ENCODE measurements at places on chromosomes 5 and 9.

DNA sequence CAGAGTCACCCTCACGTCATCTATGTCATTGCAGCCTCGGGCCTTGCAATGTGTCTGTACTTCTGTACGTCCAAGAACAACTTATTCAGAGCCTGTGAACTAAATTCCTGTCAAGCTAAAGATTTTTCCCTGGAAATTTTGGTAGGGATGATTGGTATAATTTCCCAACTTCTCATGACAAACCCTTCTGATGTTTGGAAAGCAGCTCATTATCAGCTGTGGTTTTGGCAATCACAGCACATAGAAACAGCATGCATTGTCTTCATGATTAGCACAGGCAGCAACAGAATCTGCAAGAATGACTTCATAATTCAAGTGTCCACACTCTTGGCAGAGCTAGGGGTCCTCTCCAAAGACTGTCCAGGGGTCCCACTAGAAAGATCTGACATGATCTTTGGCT, 49.5 kb downstream of the APBA1 start:
- no peak for DNase-seq

GRCh38 chr5:57681942-57682341, 199.3 kb upstream of the ACTBL2 start:
- DNase-seq: no peak

DNA sequence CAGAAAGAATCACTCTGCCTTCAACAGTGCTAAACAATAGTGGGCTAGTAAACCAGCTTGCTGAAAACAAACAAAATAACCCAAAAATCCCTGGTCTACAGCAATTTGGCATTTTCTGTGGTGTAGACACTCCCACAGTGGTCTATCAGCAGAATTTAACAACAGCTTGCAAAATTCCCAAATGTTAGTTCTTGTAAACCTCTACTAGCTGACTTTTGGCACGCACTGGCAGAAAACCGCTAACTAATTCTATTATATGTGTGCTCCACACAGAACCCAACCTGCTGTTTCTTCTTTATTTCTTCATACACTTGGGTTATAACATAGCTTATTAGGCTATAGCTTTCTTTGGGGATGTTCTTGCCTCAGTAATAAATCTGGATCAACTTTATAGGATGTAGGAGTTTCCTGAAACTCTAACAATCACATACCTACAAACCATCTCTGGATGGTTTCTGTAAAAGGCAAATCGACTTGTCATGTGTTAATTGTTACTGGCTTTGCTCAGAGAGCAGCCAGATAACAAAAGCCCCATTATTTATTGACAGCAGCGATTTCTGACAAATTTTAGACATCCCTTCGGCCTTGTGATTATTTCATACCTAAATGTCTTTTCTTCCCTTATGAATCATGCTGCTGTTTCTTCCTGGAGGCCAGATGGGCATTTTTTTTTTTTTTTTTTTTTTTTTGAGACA, 82.7 kb upstream of the NAA35 start:
- no peak for DNase-seq

DNA sequence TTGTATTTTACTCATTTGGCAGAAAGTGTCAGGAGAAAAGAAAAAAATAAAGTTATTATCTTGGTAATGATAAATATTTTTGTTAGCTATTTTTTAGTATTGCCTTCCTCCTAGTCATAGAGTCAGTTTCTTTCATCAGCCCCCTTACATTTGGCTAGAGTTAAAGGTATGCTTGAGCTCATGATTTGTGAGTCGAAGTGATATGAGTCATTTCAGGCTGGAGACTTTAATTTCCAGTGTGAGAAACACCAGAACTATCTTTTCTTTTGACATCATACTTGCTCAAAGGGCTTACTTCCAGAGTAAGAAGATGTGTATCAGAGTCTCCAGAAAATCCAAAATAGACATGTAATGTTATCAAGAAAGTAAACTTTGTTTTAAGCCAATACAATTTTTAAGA, 746.7 kb upstream of the TYRP1 start:
- no peak for DNase-seq

DNA sequence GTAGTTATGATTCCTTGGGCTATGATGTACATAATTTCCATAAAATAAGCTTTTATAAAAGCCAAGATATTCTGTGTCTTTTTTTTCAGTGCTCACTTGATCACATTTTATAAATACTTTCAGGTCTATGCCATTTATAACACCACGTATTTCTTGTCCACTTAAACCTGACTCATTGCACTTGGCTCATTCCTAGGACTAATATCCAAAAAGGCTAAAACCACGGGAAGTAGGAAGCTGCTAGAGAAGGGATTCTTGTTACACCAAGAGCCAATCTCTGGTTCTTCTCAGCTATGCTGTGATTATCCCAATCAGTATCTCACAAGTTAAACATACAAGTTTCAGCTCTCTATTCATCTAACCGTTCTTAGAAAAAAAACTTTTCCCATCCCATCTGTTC, 80.4 kb upstream of the CDH6 start:
- no peak for DNase-seq

DNA sequence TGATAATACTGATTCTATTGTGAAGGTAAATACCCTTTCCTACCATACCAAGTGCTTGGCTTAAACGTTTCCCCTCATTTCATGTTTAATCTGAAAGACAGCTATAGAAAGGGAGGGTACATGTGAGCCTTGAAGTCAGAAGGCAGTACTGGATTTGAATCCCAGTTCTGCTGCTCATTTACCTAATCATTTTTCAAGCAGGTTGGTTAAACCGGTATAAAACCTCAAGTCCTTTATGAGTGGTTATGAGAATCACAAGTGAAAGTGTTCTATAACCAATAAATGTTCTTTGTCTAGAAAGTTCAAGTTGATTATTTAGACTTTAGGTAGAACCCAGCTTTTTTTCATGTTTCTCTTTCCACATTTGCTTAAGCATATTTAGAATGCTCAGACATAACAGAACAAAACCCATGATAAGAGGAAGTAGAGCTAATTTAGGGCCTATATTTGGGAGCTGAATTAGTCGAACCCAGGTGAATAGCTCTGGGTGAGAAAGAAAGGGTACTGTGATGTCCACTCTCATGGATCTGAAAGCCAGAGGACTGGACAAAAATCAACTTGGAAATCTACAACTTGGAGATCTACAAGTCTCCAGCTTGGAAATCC, 29.7 kb upstream of the F2RL2 start:
- DNase-seq: no peak

DNA sequence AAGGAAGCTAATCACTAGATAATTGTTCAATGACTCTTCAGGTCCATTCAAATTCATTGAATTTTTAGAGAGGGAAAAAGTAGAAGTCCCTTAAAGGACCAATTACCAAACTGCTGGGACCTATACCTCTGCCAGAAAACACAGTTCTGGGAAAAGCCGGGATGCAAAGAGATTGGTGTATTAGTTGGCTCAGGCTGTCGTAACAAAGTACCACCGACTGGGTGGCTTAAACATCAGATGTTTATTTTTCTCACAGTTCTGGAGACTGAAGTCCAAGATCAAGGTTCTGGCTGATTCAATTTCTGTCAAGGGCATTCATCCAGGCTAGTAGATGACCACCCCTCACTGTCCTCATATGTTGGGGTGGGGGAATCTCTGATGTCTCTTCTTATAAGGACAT, 177.1 kb upstream of the FSTL4 start:
- no peak for DNase-seq

GRCh38 chr5:90845723-90846554, 287.3 kb downstream of the ADGRV1 start:
- DNase-seq: no peak

GRCh38 chr9:96618209-96619123, 1.2 kb downstream of the CDC14B start:
- peak; percentile 61 for DNase-seq

DNA sequence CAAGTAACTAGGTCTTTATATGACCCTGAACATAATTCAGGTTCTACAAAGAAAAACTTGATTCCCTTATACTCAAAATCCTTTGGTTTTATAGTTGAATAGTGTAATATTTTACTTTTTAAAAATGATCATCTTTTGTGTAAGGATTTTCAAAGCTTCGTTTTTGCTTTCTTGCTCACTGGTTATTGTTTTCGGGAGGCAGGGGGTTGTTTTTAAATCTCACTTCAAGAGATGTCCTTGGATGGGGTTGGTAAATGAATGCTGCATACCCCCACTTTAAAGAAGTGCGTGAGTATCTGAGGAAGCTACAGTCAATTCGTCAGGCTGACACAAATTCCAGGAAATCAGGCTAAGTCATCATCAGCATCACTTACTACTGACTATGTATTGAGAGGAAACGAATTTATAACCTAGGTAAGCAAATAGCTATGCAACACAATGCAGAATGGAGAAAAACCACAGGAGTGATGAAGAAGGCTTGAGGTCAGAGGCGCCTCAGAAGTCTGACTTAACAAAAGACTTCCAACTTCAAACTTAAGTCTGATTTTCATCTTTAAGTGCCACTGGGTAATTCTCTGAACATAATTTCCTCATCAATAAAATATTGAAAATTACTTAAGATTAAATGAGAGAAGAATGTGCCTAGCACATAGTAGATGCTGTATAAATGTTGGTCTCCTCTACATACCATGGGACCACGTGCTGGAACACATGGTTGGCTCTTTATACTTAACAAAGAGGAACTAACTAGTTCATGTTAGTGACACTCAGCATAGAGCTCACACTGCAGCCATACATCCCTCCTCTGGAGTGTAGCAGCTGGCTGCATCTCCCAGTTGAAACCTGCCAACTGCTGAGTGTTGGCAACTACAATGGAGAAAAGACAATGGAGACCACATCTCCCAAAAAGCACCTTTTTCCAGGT, 106.0 kb upstream of the KIF2A start:
- DNase-seq: no peak

DNA sequence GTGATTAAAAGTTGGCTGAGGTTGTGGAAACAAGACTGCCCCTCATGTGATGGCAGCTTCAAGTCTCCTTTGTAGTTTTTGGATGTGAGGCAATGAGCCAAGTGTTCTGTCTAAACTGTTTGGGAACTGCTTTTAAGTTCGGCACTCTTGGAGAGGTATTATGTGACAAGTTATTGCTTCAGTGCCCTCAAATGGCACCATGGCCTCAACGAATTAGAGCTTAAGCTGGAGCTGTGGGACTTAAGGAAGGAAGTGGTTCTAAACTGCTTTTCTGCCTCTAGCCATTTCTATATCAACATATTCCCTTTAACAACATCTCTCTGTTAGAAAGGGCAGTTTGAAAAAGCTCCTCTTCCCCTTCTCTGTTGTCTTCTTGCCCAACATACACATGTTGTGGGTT, 227.7 kb downstream of the RFK start:
- peak; percentile 17 for DNase-seq

- DNase-seq: peak; percentile 91
These were observed 195.7 kb downstream of the AOPEP start for GRCh38 chr9:94922098-94922607.

GRCh38 chr5:154478752-154479159, 729 bp upstream of the HAND1 start:
- no peak for DNase-seq

DNA sequence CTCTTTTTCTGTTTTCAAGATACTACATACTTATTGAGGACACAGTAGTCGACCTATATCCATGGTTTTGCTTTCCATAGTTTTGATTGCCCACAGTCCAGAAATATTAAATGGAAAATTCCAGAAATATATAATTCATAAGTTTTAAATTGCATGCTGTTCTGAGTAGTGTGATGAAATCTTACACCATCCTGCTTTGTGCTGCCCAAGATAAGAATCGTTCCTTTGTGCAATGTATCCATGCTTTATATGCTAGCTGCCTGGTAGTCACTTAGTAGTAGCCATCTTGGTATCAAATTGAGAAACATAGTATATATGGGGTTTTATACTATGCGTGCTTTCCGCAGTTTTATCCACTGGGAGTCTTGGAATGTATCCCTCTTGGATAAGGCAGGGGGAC, 59.0 kb downstream of the CWC27 start:
- no peak for DNase-seq

- DNase-seq: no peak
These were observed 212.0 kb downstream of the KDM4C start for GRCh38 chr9:6969805-6970204.

GRCh38 chr5:76277736-76278135, 125.3 kb upstream of the IQGAP2 start:
- no peak for DNase-seq

DNA sequence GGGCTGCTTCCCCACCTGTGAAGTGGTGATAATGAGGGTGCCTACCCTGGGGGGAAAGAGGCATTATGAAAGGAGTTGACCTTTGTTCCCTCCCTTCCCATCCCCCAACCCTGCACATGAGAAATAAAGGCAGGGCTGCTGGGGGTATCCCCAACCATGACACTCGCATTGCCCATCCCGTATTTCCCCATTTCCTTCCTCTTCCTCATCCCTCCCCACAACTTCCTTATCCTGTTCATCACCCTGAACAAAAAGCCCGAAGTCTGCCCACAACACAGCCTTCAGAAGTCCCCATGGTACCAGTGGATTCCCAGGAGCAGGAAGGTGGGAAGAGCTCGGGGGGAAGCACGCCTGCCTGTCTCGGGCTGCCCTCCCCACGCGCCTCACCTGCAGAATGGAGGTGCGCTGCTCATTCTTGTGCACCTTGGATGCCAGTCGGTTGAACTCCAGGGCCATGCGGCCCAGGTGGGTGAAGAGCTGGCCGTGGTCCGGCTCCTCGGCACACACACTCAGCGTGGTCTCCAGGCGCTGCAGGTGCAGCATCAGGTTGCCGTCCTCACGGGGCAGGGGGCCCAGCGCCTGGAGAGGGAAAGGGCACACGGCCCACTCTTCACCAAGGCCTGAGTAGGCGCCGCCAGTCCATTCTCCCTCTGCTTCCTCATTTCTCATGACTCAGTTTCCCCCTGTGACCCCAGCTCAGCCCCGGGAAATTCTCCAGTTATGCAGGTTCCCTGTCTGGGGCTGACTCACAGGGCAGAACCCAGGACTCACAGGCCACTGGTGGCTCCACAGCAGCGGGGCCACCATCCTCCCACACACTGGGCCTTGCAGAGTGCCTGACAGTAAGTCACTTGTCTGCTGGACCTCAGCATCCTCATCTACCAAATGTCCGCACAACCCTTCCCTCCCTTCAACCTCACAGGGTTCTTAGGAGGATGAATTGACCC, 24.2 kb downstream of the TNIP1 start:
- no peak for DNase-seq

- DNase-seq: no peak
These were observed 22.3 kb downstream of the RXRA start for GRCh38 chr9:134348404-134349155.

DNA sequence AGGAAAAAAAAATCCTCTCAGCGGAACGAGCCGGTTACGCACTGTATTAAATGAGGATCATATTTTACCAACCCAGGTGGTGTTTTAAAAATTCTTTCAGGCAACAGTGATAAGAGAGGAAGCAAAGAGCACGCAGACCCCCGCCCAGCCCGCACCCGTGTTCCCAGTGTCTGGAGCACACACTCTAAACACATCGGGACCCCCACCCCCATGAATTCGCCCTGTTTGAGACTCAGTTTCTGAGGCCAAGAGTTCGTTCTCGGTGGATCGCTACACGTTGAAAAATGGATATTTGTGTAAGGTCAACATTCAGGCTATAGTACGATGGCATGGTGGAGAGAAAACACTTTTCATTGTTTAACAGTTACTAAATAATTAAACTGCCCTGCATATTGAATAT, 196.3 kb downstream of the MEF2C start:
- DNase-seq: no peak

- DNase-seq: no peak
These were observed 26.9 kb downstream of the ADAM19 start for GRCh38 chr5:157548513-157549282.
